ENCODE measurements at places on chromosomes 3 and 15.

DNA sequence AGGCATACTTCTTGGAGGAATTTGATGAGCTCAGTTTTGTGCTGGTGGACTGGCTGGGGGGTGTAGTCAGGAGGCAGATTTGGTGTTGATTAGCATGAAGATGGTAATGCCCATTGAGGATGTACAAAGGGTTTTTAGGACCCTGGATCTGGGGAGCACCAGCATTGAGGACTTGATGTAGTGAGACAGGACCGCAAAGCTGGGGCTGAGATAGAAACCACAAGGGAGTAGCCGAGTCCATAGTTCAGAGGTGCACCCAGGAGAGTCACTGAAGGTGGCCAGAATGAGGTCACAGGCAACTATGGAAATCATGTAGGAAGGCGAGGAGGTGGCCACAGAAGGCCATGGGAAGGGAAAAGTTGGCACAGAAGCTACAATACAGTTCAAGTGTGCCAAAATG lies 2.7 kb upstream of the CDC25A start:
- DNase-seq: no peak

DNA sequence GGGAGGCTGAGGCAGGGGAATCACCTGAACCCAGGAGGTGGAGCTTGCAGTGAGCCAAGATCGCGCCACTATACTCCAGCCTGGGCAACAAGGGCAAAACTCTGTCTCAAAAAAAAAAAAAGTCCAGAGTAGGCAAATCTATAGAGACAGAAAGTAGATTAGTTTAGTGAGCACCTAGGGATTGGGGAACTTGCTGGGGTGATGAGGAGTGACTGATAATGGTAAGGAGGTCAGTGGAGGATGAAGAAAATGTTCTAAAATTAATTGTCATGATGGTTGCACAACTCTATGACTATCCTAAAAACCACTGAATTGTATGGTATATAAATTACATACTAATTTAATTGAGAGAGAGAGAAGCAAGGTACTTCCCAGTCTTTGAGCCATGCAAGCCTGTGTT lies 27.8 kb upstream of the LYZL4 start:
- DNase-seq: peak; percentile 22

- no peak for DNase-seq
These were observed 221.9 kb upstream of the TOPAZ1 start for GRCh38 chr3:44019736-44020135.

GRCh38 chr3:14414846-14415464 lies 12.5 kb downstream of the SLC6A6 start:
- DNase-seq: no peak

- DNase-seq: no peak
These were observed 29.0 kb downstream of the CHDH start for GRCh38 chr3:53817211-53817610.

- DNase-seq: no peak
These were observed 147.4 kb downstream of the TJP1 start for GRCh38 chr15:29674661-29675533.

DNA sequence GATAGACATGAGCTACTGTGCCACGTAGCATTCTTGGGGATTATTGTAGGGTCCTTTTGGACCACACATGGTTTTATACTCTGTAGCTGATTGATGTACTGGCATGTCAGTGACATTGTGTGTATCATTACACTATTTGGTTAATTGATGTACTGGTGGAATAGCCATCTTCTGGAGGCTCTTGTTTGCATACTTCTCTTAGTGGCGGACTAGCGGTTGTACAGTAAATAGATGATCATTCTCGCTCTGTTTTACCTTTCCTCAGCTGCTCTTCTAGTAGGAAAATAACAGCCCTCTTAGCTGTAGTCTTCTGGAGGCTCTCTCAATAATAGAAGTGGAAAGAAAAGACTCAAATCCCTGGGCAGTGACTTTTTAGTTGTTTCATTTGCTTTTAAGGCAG lies 24.8 kb downstream of the IGF1R start:
- no peak for DNase-seq

DNA sequence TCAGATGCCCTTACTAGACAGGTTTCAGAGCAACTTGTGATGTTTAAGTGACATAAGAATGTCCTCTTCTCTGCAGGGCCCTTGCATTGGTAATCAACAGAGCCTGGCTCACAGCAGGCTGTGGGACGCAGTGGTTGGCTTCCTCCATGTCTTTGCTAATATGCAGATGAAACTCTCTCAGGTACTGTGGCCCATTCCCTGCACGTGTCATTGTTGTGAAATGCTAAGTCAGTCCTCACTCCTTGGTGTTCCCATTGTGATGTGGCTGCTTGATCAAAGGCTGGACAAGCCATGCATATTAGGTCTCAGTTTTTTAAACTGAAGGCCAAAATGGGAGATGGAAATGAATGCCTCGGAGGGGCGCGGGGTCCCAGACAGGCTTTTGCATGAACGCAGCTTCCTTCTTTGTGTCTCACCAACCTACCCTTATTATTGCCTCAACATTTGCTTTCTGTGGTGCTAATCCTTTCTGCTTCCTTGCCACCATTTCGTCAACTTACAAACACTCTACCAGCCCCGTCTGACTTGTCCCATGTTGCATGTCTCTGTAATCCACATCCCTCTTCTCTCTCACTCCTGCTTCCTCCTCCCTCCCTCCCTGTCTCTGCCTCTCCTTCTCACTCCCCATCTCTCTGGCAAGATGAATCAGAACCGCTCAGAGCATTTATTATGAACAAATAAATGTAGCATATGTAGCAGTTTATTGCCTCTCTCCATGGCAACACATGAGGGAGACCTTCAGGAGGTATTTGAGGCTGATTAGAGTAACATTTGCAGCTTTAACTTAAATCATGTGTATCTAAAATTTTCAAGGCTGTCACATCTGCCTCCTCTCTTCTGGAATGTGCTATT lies 133.2 kb upstream of the CHRM5 start:
- no peak for DNase-seq

- no peak for DNase-seq
These were observed 86.3 kb downstream of the PPM1L start for GRCh38 chr3:160842021-160843005.

DNA sequence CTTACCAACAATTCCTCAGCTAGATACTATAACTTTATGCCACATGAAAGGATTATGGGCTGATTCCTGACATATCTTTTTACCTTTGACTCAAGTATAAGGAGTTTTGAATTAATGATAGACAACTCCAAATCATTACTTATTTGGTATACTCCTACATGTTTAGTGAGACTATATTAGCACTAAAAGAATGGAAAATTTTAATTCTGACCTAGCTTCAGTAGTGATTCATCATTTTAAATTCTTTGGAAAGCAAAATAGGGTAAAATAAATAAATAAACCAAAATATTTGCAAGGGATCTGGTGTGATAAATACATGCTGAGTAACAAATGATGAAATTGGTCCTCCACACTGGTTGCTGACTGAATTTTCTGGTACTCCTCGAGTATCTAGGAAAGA lies 42.3 kb upstream of the VGLL3 start:
- DNase-seq: no peak

DNA sequence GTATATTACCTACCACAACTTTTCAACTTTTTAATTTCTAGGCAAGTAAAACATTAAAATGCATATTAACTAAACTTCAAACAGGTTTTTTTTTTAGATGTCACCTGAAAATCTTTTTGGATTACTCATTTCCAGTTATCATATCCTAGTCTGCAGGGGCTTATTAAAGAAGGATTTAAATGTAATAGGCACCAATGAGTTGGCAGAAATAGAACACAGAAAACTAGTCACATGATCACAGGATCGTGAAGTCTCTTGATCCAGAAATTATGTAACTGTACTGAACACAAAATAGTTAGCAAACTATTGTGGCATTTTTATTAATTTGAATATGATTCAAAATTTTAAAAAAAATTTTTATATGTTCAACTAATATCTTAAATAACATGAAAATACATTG lies 654.4 kb upstream of the NAALADL2 start:
- no peak for DNase-seq

GRCh38 chr15:36999778-37000177 lies 100.6 kb downstream of the MEIS2 start:
- no peak for DNase-seq

GRCh38 chr3:101988596-101988995 lies 139.3 kb downstream of the NFKBIZ start:
- DNase-seq: no peak

DNA sequence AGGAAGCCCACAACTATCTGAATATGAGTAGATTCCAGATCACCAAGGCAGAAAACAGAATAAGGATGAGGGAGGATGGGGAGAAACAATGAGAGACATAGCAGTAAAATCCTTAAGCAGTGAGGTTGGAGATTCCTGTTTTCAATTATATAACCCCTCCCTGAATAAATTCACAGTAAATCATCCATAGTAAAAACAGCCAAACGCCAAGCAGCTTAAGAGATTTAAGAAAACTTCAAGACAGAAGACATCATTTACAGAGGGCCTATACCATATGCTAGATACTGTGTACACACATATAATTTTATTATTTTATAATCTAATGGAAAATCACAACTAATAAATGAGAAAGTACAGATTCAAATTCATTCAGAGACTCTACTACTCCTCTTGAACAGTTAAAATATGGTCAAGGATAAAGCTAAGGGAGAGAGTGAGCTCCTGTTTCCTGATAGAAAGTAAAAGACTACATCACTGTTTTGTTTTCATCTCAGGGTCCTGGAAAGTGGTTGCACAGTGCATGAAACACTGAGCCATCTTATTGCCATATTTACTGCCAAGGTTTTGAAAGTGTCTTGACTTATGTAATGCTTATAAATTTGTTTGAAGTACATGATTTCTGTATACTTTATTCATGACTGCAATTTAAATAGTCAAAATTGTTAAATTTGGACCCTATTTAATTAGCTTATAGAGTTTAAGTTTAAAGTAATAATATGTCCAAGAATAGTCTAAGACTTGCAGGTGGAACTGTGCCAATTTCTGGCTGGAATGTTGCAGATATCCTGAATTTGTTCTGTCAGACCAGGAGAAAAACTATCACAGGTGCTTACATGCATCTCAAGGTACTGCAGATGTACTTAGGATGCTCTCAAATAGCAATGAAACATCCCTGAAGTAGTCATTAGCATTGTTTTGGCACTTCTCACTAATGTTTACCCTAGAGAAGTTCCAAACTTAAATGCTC lies 141.4 kb downstream of the TBL1XR1 start:
- no peak for DNase-seq

DNA sequence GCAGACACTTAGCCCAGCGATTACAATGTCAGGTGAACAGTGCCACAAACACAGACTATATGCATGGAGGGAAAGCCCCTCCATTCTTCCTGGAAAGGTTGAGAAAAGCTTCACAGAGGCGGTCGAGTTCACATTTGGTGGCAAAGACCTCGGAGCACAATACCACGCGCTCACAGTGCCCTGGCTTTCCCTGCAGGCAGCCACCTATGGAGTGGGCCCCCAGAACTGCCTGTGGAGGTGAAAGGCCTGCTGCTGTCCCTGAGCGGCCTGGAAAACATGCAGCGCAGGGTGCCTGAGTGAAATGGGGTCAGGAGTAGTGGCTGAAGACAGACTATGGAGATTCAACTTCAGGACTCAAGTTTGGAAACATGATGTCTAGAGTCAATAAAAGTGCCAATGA lies 26.9 kb downstream of the PDIA5 start:
- no peak for DNase-seq

DNA sequence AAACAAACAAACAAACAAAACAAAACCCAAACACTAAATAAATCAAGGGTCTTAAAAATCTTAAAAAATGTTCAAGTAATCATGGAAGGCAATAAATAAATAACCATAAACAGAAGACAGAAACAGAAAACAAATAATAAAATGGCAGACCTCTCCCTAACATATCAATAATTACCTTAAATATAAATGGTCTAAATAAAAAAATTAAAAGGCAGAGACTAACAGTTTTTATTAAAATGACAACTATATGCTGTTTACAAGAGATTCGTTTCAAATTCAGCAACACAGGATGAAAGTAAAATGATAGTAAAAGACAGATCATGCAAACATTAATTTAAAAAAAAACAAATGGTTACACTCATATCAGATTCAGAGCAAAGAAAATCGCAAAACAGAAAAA lies 91.1 kb downstream of the UBE3A start:
- DNase-seq: no peak

DNA sequence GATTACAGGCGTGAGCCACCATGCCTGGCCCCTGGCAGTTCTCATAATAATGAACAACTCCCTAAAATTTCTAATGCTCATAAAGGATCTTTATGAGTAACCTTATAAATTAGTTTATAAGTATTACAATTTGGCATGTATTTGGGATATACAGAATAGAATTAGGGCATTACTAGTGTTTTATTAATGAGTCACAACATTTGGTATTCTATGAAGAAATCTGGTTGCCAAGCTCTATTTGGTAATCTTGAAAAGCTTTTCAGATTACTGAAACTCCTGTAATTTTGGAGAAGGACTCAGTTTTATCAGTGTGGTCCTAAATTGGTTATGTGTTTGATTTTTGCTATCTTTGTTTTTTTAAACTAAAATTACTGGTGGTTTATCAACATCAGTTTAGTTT lies 45.8 kb downstream of the TM6SF1 start:
- no peak for DNase-seq

GRCh38 chr3:56366641-56367162 lies 101.6 kb downstream of the ERC2 start:
- no peak for DNase-seq

DNA sequence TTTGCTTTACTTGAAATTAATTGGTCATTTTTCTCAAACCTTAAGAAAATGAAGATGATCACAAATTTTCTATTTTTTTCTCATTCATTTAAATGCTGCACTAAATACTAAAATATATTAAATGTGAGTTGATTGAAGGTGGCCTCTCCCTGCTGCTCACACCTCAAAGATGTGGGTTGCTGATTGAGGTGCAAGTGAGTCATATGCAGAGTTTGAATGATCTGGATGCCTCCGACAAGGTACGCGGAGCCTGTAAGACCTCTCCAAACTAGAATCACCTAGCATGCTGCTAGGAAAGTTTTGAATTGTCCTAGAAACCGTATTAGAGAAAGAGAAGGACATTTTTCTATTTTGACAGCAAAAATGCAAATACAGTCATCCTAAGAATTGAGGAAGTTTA lies 211.3 kb upstream of the FEZF2 start:
- DNase-seq: no peak

GRCh38 chr15:96273317-96274086 lies 57.0 kb upstream of the NR2F2 start:
- no peak for DNase-seq

- no peak for DNase-seq
These were observed 362.1 kb downstream of the LRRC3B start for GRCh38 chr3:26984416-26985390.

- DNase-seq: no peak
These were observed 56.6 kb upstream of the CTDSPL2 start for GRCh38 chr15:44370830-44371229.

GRCh38 chr3:46400000-46400734 lies 6.7 kb downstream of the CCR5AS start:
- no peak for DNase-seq

GRCh38 chr3:33954956-33955355 lies 156.5 kb downstream of the PDCD6IP start:
- no peak for DNase-seq

GRCh38 chr3:12415014-12415680 lies 69.1 kb upstream of the TSEN2 start:
- no peak for DNase-seq

- DNase-seq: no peak
These were observed 759.4 kb upstream of the GBE1 start for GRCh38 chr3:82520846-82521245.

- no peak for DNase-seq
These were observed 1121.8 kb downstream of the TBL1XR1 start for GRCh38 chr3:176075491-176075890.
